Kidney (tissue), 22 donors: ENCODE measurements at places on chromosomes 12 and 14. TPM values are rescaled to one million over a fixed set of nuclear protein-coding genes. Genes with fewer than 3 reads are reported as not detected.

ANKRD52 gene
- 46.4 TPM for total RNA-seq

DNA sequence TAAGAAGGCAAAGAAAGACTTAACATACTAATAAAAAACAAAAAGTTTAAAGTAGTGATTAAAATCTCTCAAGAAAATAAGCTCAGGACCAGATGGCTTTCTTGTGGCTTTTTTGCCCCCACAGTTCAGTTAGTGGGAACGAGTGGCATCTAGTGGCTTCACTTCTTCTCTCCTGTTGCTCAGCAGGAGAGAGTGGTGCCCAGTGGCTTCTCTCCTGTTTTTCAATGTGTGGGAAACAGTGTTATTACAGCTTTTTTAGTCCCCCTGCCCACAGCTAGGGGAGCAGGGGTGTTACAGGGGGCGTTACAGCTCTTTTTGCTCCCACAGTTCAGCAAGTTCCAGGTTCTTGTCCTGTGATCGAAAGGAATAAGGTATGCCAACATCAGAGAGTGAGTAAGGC is 135.2 kb downstream of the RERGL start:
- no peak for DNase-seq

KCNK10 gene
- total RNA-seq: 0.54 TPM

GRCh38 chr12:128711486-128711885 is 112.3 kb downstream of the SLC15A4 start:
- no peak for DNase-seq

- no peak for DNase-seq
These were observed 7.2 kb downstream of the TMEM19 start for GRCh38 chr12:71693126-71693525.

- DNase-seq: no peak
These were observed 5.3 kb downstream of the SLC5A8 start for GRCh38 chr12:101204602-101205304.

GPR84 gene
- total RNA-seq: 1.7 TPM

DNA sequence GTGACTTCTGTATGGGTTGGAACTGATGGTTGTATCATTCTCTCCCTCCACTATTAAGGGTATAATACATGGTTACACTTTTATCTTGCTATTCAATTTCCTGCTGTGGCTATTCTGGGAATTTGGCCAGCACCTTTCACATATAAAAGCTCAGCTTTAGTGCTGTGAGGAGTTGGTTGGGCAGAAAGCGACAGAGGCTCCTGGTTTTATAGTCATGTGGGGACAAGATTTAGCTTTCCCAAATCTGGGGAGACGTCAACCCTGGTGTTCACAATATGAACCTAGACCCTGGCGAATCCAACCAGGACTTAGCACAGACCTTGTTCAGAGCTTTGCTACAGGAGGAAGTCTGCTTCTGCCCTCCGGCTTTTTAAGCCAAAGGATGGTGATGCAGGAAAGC is 36.5 kb downstream of the FOS start:
- peak; percentile 85 for DNase-seq

HOXC6 gene
- total RNA-seq: 22.0 TPM

DNA sequence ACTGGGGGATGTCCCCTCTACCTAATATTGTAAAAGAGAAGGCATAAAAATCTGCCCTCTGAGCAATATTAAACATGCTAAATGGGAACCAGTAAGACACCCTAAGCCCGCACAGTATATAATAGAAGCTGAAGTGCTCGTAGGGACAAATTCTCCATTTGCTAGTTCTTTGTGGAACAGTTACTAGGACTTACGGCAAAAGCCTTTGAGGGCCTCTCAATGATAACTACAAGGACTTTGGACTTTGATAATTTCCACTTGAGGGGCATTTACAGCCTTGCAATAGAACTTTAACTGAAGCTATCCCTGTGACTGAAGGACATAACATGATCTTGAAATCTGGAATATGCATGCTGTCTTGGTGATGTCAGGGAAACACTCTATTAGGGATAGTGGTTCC is 111.5 kb upstream of the IFNG-AS1 start:
- no peak for DNase-seq

DNA sequence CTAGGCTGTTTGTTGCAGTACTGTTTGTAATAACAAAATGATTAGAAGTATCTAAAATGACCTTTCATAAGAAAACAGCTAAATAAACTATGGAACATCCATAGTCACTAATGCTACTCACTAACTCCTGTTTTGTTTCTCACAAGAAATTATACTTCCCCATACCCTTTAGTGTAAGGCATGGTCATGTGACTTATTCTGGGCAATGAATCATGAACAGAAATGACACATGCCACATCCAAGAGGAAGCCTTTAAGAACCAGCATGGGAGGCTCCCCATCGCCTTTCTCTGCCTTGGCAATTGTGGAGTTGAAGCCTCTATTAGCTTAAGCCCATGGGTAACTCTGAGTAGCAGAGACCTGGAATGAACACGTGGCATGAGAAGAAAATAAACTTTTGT is 49.3 kb downstream of the KSR2 start:
- no peak for DNase-seq

DNA sequence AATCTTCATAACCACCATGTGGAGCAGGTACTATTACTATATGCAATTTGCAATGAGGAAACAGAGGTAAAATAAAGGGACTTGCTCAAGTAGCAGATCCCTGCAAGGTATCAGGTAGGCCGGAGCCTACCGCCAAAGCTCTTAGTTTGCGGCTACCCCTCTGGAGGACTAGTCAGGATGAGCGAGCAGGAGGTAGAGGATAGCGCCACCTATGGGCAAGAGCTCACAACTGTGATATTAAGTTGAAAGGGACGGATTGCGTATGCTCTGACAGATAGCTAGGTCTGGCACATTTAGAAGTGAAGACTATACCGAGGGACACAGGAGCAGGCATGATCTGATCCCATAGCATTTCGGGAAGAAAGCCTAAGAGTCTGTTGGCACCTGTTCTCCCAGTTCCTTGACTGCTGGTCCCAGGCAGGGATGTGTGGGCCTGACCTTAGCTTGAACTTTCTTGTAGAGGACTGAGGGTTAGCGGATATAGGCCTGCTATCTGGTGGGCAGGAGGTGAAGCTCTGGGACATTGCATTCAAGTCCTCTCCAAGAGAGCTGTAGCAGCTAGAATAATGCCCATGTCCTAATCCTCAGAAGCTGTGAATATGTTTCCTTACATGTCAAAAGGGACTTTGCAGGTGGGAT is 48.0 kb downstream of the SLC17A8 start:
- DNase-seq: peak; percentile 58

ATG14 gene
- total RNA-seq: 13.3 TPM

GRCh38 chr12:126960221-126960620 is 1306.7 kb upstream of the TMEM132C start:
- DNase-seq: no peak

PDE3A gene
- total RNA-seq: 18.3 TPM

DNA sequence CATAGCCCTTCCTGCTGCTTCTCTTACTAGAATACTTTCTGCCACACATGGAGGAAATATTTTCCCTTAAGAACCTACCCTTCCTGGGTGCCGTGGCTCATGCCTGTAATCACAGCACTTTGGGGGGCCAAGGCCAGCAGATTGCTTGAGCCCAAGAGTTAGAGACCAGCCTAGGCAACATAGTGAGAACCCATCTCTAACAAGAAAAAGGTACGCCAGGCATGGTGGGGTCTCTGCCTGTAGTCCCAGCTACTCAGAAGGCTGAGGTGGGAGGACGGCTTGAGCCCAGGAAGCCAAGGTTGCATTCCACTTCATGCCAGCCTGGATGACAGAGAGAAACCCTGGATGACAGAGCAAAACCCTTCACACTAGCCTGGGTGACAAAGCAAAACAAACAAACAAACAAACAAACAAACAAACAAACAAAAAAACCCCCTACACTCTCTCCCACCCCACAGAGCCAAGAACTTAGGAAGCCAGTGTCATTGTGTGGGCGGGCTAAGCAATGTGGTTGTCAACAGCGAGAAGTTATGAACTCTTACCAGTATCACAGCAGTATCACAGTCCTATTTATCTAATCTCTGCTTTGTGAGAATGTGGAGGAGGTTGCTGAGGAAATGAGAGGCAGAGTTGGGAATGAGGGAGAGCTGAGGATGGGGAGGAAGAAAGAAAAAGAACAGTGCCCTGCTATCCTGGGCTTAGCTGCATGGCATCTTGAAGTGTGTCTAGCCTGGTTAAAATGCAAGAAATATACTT is 53.8 kb upstream of the CLEC14A start:
- DNase-seq: peak; percentile 50

PMCH gene
- total RNA-seq: not detected

DNA sequence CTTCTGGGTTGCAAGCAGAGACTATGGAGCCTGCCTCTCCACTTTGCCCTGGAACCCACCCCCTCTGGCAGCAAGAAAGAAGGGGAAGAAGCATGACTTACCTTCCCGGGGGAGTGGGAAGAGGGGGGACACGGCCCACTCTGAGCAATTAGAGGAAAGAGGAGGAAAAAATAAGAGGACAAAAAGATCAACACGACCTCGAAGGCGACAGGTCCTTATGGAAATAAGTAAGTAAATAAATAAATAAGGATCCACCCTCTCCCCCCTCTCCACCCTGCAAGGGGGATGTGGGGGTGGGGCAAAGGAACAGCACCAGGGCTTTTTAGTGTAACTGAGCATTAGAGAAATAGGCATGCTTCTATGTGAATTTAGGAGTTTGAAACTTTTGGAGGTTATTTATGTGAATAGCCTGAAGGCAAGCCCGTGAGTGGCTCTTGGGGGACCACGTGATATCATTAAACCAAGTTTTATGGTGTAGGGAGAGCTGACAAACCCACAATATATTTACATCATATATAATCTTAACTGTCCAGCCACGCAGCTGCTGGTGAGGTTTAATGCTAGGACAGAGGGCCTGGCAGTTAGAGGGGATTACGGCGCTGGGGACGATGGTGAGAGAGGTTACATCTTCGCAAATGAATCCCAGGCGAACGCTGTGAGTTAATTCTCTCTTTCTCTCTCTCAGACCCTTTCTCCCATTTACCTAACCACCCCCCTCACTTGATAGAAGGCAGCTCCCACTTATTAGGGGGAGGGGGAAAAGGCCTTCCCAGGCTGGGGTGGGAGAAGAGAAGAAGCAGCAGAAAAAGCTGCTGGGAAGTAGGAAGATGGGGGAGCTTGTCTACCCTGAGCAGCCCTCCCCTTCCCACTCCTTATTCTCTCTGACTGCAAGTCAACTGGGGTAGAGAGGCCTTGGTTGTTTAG is 4.8 kb downstream of the HOXC5 start:
- peak; percentile 89 for DNase-seq

- no peak for DNase-seq
These were observed 1.6 kb downstream of the VDR start for GRCh38 chr12:47903151-47903611.

DNA sequence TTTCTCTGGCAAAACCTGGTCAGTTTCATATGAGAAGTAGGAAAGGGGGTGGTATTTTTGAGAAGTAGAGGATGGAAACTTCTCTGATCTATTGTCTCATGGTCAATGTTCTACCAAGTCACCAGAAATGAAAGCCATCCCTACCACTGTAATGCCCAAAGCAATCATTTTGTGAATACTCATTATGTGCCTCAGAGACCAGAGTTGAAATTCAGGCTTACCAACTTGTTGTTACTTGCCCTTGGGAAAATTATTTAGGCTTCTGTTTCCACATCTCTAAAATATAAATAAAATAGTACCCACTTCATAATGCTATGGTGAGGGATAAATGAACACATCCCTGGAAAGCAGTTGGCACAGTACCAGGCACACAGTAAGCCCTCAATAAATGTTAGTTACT is 723.7 kb upstream of the TBX3 start:
- no peak for DNase-seq

NPFF gene
- not detected for total RNA-seq
